ENCODE measurements at places on chromosomes 7 and 10. TPM values are rescaled to one million over a fixed set of nuclear protein-coding genes. Genes with fewer than 3 reads are reported as not detected.

- DNase-seq: peak; percentile 74
Measured at GRCh38 chr7:121797657-121798452, 75.1 kb upstream of the PTPRZ1 start.

The NPY gene
- not detected for total RNA-seq

DNA sequence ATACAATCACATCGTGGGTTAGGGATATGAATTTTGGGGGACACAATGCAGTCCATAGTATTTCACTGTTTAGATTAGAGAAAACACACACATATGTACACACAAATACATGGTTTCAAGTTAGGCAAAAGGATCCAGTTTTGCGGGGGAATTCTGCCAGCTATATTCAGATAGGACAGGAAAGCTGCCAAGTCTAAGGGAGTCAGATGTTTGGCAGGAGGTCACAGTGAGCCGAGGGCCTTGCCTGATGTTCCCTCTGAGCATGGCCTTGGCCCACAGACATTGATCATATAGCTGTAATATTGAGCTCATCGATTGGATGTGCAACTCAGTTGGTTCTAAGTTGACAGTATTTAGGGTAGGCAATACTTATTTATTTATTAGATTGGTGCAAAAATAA is 122.8 kb downstream of the ADRA2A start:
- DNase-seq: no peak

- DNase-seq: no peak
Measured at GRCh38 chr10:70378122-70378521, 4.3 kb downstream of the LRRC20 start.

The HMX3 gene
- 0.12 TPM for total RNA-seq

- DNase-seq: no peak
Measured at GRCh38 chr7:99132595-99133321, 11.2 kb downstream of the SMURF1 start.

GRCh38 chr10:123800821-123801220 is 90.8 kb downstream of the CPXM2 start:
- no peak for DNase-seq

- DNase-seq: peak; percentile 74
Measured at GRCh38 chr10:31759124-31759798, 169.4 kb downstream of the ARHGAP12 start.

The OR2A1 gene
- not detected for total RNA-seq

DNA sequence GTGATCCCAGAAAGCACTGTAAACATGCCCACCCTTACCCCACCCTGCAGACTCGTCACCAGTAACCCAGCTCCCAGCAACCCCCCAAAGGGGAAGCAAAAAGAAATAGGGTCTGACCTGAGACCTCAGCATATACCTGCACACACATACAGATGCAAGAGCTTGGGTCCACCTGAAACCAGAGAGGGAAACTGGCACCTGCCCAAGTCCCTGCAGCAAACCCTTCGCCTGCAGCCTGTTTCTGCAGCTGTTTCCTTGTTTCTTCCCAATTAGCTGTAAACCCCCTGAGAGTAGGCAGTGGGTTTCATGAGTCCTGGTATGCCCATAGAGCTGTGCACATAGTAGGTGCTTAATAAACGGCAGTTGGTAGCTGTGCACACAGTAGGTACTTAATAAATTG is 140.5 kb downstream of the FGFR2 start:
- DNase-seq: no peak

GRCh38 chr7:50653126-50653864 is 88.1 kb upstream of the DDC start:
- no peak for DNase-seq

DNA sequence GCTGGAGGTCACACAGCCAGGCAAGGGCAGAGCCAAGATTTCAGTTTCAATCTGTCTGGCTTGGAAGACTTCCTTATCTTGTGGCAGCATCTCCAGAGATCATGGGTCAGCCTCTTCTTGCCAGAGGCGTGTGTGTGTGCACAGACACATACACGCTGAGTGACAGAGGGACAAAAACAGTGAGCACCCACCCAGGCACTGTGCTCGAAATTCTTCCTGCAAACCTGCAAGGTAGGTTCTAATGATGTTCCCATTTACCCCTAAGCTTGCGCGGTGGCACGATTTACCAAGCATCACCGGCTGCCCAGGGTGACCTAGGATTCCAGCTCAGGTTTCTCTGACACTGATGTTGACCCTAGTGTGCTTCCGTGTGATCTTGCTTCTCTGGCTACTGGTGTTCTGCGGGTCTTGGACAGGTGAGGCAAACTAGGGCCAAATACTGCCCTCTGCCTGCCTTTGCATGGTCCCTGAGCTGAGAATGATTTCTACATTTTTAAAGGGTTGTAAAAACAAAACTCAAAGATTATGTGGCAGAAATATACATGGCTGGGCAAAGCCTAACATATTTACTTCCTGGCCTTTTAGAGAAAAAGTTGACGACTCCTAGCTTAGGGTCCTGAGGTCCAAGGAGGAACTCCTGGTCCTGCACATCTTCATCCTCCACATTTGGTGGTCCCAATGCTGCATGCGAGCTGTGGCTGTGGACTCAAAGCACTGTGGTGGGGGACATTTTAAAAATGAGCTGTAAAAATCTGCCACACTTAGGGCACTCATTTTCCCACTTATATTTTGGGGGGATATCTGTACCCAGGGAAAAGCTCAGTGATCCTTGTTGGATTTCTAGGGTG is 268.5 kb downstream of the RPS24 start:
- no peak for DNase-seq

- DNase-seq: no peak
Measured at GRCh38 chr7:88495881-88496725, 189.4 kb upstream of the STEAP4 start.

- no peak for DNase-seq
Measured at GRCh38 chr7:38294926-38295325, 21.5 kb upstream of the TARP start.

The NPC1L1 gene
- total RNA-seq: not detected

DNA sequence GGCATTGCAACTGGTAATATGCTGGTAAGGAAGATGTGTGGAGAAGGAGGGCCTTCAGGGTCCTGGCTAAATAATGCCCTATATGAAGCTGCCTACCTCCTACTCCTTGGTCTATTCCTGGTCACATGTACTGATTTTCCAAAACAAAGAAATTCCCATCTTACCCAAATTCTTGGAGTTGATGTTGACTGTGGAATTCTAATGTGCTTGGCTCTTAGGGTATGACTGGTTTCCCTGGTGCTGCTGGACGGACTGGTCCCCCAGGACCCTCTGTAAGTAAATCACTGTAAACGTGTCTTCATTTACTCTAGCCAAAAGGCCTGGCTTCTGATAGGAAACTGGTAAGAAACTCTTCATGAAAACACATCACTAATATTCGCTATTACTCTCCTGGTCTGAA is 27.0 kb downstream of the COL1A2 start:
- DNase-seq: no peak

GRCh38 chr10:43710772-43711471 is 62.2 kb upstream of the ZNF32 start:
- no peak for DNase-seq

All from neural progenitor cell (in vitro differentiated cells).